ENCODE measurements at places on chromosomes 11 and 22. TPM values are rescaled to one million over a fixed set of nuclear protein-coding genes. Genes with fewer than 3 reads are reported as not detected.
A peak's percentile ranks its signal among the peaks of the same experiment; 100 is the strongest.

SLC16A8 gene
- total RNA-seq, result not detected

GRCh38 chr22:19569276-19569640, 45.0 kb upstream of the CLDN5 start:
- H3K27me3 ChIP-seq, result no peaks in the 10 kb centered on the region
- H3K36me3 ChIP-seq, result no peaks in the 10 kb centered on the region
- peaks cover 11% of the 10 kb centered on the region for H3K4me1 ChIP-seq
- DNase-seq, result no peak

GRCh38 chr11:46718155-46719019, 626 bp upstream of the F2 start:
- H3K4me1 ChIP-seq, result peaks cover 19% of the 10 kb centered on the region
- no peaks in the 10 kb centered on the region for H3K27me3 ChIP-seq
- no peaks in the 10 kb centered on the region for H3K36me3 ChIP-seq
- no peak for DNase-seq

TSKU gene
- total RNA-seq, result 19.8 TPM

GRCh38 chr11:10272132-10272531, 21.9 kb downstream of the SBF2 start:
- no peaks in the 10 kb centered on the region for H3K36me3 ChIP-seq
- no peak overlapping the region for H3K27ac ChIP-seq
- no peaks in the 10 kb centered on the region for H3K27me3 ChIP-seq
- peaks cover 18% of the 10 kb centered on the region for H3K4me1 ChIP-seq
- no peak overlapping the region for H3K4me3 ChIP-seq

GRCh38 chr11:125762445-125762844, 16.2 kb downstream of the PATE2 start:
- no peak overlapping the region for H3K4me3 ChIP-seq
- H3K36me3 ChIP-seq, result no peaks in the 10 kb centered on the region
- H3K4me1 ChIP-seq, result no peaks in the 10 kb centered on the region
- H3K27me3 ChIP-seq, result no peaks in the 10 kb centered on the region
- no peak overlapping the region for H3K27ac ChIP-seq

DNA sequence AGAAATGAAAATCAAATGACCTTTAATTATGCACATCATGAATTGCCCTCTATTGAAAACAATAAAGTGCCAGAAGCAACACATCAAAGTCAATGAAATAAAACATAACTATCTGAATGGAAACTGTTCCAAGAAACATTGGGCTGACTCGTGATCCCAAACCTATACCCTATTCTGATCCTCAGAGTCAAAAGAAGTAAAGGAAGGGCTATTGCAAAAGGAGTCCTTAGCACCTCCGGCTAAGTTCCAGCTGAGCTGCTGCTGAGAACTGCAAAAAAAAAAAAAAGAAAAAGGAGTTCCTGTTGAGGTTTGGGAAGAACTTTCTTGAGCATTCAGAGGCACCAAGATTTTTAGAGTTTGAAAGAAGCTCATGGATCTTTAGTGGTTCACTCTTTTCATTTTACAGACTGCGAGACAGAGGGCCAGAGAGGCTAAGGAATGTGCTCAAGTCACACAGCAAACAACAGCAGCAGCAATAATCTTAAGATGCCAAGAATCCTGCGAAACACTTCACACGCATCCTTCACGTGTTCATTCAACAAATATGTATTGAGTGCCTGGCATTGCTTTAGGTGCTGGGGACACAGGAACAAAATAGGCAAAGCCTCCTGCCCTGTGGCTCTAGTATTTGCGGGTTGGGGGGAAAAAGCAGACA, 841 bp upstream of the TMPRSS13 start:
- H3K27me3 ChIP-seq, result no peaks in the 10 kb centered on the region
- no peak overlapping the region for H3K27ac ChIP-seq
- H3K36me3 ChIP-seq, result no peaks in the 10 kb centered on the region
- H3K4me3 ChIP-seq, result no peak overlapping the region
- no peaks in the 10 kb centered on the region for H3K4me1 ChIP-seq

- H3K27me3 ChIP-seq, result no peaks in the 10 kb centered on the region
- no peak for DNase-seq
- H3K36me3 ChIP-seq, result no peaks in the 10 kb centered on the region
- H3K4me3 ChIP-seq, result no peak overlapping the region
- H3K27ac ChIP-seq, result no peak overlapping the region
These were observed 1286.5 kb upstream of the TENM4 start for GRCh38 chr11:80727315-80727714.

FGF4 gene
- not detected for total RNA-seq

DAGLA gene
- 2.6 TPM for total RNA-seq

MED19 gene
- total RNA-seq, result 26.0 TPM

- no peak overlapping the region for H3K27ac ChIP-seq
- 0 out of 2 replicates have a peak, but pooled peaks cover 3% of the 10 kb centered on the region for H3K36me3 ChIP-seq
- peaks cover 13% of the 10 kb centered on the region for H3K4me1 ChIP-seq
- no peak overlapping the region for H3K4me3 ChIP-seq
- no peak for DNase-seq
- H3K27me3 ChIP-seq, result no peaks in the 10 kb centered on the region
These were observed 53.4 kb upstream of the PARVG start for GRCh38 chr22:44127356-44127755.

RAB3IL1 gene
- total RNA-seq, result 1.8 TPM

GGTLC2 gene
- not detected for total RNA-seq

- peaks cover 8% of the 10 kb centered on the region for H3K27me3 ChIP-seq
- no peak for DNase-seq
- peaks cover 11% of the 10 kb centered on the region for H3K4me1 ChIP-seq
These were observed 33.9 kb downstream of the ANO1 start for GRCh38 chr11:70112017-70112434.

ANO5 gene
- not detected for total RNA-seq

DNA sequence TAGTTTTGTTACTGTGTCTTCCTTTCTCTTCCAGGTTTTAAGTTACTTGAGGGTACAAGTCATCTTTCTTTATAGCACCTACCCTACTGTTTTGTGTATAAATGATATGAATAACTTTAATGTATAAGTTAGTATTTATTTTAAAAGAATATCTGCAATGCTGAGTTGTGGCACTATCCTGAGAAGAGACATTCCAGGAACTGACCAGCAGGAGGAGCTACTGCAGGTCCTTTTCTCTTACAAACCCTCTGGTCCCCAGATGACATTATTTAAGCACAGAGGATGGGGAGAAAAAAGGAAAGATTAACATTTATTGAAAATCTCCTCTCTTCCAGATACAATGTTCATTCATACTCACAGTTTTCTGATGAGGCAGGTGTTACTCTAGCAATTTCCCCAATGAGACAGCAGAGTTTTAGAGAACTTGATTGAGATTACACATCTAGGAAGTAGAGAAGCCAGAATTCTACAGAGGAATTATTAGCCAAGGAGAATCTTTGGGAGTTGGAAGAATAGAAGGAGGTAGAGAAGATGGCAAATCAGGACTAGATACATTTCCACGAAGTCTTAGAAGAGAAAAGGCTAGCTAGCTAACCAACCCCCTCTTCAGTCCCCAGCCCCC, 541.2 kb upstream of the API5 start:
- no peaks in the 10 kb centered on the region for H3K4me1 ChIP-seq
- peak; percentile 18 for DNase-seq
- H3K27me3 ChIP-seq, result no peaks in the 10 kb centered on the region
- H3K4me3 ChIP-seq, result no peak overlapping the region

DNA sequence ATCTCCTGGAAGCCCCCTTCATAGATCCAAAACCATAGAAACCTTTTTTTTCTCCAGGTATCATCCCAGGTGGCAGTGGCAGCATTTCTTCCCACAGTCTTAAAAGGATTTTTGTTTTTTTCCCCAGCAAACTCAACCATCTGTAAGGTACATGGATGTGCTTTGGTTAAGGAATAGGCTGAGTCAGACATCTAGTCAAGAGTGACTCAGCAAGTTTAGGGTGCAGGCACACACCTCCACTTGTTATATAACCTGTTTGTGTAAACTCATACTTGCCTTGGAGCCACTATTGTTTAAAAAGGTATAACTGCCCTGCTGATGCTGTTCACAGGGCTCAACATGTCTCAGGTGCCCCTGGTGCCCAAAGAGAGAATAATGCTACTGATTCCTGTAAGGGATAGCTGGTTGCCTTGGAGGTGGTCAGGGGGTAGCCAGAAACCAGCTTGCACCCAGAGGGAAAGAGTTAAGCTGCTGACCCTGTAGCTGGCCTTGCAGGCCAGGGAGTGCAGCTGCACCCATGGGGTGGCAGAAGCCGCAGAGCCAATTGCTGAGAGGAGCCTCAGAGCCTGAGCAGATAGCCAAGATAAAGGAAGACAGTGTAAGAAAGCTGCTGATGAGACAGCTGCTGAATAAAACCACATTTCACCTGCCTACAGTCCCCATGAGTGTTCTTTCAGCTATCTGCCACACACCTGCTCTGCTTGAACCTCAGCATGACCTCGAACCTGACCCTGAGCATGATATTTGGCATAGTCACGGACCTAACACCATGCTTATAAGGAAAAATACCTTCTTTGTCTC, 1726.1 kb upstream of the RAG2 start:
- H3K27me3 ChIP-seq, result no peaks in the 10 kb centered on the region
- no peak overlapping the region for H3K27ac ChIP-seq
- H3K4me1 ChIP-seq, result no peaks in the 10 kb centered on the region
- H3K36me3 ChIP-seq, result no peaks in the 10 kb centered on the region

DNA sequence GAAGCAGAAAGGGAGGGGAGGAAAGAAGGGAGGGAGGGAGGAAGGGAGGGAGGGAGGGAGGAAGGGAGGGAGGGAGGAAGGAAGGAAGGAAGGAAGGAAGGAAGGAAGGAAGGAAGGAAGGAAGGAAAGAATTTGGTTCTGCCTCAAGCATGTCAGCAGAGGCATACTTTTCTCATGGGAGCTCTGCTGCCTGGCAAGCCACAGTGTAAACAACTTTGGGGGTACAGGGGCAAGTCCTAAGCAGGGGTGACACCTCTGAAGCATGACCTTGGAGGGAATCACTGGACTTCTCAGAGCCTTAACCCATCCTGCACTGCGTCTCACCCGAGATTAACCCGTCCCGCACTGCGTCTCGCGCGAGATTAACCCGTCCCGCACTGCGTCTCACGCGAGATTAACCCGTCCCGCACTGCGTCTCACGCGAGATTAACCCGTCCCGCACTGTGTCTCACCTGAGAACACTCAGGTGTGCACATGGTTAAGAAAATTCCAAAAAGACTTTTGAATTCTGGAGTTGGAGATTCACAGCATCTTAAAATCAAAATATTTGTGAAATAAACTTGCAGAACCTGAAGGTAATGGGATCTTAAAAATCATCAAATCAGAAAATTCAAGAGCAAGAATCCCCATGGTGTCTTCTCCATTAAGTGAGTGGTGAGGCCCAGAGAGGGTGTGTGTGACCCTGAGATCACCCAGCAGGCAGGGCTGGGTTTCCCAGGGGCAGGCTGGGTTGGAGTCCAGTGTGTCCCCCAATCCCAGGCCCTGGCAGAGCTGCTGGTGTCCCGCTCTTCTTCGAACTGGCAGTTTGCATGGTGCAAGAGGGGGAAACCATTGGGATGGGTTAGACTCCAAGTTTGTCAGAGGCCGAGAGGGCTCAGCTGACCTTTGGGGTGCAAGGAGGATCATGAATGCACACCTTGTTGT, 190.4 kb downstream of the MN1 start:
- no peak overlapping the region for H3K4me3 ChIP-seq
- no peak for DNase-seq
- H3K36me3 ChIP-seq, result no peaks in the 10 kb centered on the region
- no peak overlapping the region for H3K27ac ChIP-seq
- no peaks in the 10 kb centered on the region for H3K4me1 ChIP-seq

DNA sequence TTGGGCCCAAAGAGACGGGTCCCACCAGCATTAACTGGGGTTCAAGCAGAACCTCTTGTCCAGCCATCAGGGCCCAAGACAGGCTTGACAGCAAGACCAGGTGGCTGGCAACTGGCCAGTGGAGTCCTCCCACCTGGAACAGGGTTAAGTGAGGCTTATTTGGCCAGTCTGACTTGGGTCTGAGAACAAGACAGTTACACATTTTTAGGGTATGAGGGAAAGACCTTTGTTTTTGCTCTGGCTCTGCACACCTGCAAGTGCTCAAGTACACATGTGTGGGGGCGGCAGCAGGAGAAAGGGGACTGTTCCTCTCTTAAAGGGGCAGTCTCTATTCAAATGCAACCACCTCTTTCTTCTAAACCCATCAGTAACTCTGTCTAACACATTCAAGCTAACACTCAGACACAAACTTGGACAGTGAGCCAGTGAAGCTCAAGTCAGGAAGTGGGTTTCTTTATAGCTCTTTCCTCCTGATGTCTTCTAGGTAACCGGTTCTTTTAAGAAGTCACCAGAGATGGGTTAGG, 116.2 kb downstream of the ETS1 start:
- no peak for DNase-seq
- no peak overlapping the region for H3K4me3 ChIP-seq
- H3K4me1 ChIP-seq, result peaks cover 71% of the 10 kb centered on the region
- H3K27ac ChIP-seq, result 0 out of 2 replicates have a peak overlapping the region, but pooled peaks have one; percentile 29

DNA sequence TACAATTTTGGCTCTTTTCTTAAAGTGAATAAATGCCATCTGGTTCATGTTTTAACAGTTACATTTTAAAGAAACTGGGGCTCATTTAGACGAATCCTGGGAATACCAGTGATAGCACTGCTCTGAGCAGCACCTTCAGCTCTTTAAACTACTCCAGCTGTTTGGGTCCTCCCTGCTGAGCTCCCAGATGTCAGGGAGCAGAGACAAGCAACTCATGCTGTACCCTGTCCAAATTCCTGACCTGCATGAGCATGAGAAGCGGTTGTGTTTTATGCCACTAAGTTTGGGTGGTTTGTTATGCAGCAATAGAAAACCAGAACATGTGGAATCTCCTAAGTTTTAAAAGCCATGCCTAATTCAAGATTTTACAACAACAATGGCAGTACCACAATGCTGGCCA, 90.0 kb downstream of the FDX1 start:
- no peaks in the 10 kb centered on the region for H3K27me3 ChIP-seq
- DNase-seq, result no peak
- no peak overlapping the region for H3K27ac ChIP-seq
- no peak overlapping the region for H3K4me3 ChIP-seq

CSRP3 gene
- total RNA-seq, result not detected

SYT9 gene
- not detected for total RNA-seq

DNA sequence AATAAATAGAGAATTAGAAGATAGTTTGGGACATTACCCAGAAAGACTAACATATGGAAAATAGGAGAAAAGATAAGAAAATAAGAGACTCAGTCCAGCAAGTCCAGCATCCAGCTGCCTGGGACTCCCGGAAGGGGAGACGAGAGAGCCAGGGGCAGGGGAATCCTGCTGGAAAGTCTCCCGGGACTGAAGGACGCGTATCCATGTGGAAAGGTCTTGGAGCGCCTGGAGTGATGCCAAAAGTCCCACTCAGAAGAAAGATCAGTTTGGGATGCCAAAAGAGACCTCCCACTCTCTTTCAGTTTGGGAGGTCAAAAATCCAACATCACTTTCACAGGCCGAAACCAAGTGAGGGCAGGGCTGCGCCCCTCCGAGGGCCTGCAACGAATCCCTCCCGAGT, 30.7 kb downstream of the LRFN4 start:
- H3K36me3 ChIP-seq, result no peaks in the 10 kb centered on the region
- H3K27me3 ChIP-seq, result no peaks in the 10 kb centered on the region
- H3K27ac ChIP-seq, result no peak overlapping the region
- H3K4me3 ChIP-seq, result no peak overlapping the region
- DNase-seq, result no peak

- H3K27me3 ChIP-seq, result no peaks in the 10 kb centered on the region
- no peak overlapping the region for H3K27ac ChIP-seq
- no peak overlapping the region for H3K4me3 ChIP-seq
- DNase-seq, result no peak
- peaks cover 7% of the 10 kb centered on the region for H3K4me1 ChIP-seq
- no peaks in the 10 kb centered on the region for H3K36me3 ChIP-seq
These were observed 33.5 kb upstream of the CSNK1E start for GRCh38 chr22:38350444-38351359.

- peak; percentile 33 for DNase-seq
- H3K4me3 ChIP-seq, result no peak overlapping the region
- no peaks in the 10 kb centered on the region for H3K36me3 ChIP-seq
- H3K4me1 ChIP-seq, result no peaks in the 10 kb centered on the region
These were observed 38.7 kb upstream of the RCN1 start for GRCh38 chr11:32052215-32052614.
